ENCODE measurements at places on chromosomes 16 and 17.

- DNase-seq = no peak
Measured at GRCh38 chr17:46184696-46185095, 8.5 kb downstream of the KANSL1 start.

- no peak for DNase-seq
Measured at GRCh38 chr16:89904606-89905510, 13.8 kb upstream of the MC1R start.

- peak; percentile 33 for DNase-seq
Measured at GRCh38 chr16:71479420-71479819, 9.7 kb downstream of the ZNF19 start.

DNA sequence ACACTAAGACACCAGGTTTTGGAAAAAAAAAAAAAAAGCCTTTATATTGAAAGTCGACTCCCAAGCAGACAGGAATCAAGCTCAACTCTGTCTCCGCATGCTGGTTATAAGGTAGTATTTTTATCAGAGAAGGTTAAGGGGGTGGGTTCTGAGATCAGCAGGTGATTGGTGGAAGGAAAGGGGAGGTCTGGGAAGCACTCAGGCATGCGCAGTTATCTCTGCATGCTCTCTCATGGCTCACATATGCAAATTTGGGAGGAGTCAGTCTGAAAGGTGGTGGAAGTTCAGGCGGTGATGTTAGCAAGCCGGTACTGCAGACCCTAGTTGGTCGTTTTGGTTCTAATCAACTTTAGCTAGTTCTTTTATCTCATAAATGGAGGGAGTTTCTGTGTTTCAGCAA, 357.6 kb upstream of the C16orf82 start:
- no peak for DNase-seq

GRCh38 chr16:81521141-81521626, 76.6 kb downstream of the CMIP start:
- DNase-seq = no peak

DNA sequence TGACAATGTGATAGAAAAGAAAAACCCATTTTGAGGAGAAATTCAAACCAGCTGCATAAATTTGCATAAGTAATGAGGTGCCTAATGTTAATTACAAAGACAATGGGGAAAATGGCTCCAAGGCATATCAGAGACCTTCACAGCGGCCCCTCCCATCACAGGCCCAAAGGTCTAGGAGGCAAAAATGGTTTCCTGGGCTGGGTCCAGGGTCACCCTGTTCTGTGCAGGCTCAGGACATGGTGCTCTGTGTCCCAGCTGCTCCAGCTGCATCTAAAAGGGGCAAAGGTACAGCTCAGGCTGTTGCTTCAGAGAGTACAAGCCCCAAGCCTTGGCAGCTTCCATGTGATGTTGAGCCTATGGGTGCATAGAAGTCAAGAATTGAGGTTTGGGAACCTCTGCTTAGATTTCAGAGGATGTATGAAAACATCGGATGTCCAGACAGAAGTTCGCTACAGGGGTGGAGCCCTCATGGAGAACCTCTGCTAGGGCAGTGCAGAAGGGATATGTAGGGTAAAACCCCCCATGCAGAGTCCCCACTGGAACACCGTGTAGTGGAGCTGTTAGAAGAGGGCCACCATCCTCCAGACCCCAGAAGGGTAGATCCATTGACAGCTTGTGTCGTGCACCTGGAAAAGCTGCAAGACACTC, 40.6 kb downstream of the IKZF3 start:
- DNase-seq = no peak
